Choroid plexus epithelial cell (primary cell): ENCODE measurements at places on chromosomes 6 and 20.

GRCh38 chr6:33909737-33910136 is 105.9 kb upstream of the MLN start:
- DNase-seq = no peak

GRCh38 chr6:53582963-53583362 is 38.1 kb upstream of the GCLC start:
- DNase-seq = peak; percentile 16

DNA sequence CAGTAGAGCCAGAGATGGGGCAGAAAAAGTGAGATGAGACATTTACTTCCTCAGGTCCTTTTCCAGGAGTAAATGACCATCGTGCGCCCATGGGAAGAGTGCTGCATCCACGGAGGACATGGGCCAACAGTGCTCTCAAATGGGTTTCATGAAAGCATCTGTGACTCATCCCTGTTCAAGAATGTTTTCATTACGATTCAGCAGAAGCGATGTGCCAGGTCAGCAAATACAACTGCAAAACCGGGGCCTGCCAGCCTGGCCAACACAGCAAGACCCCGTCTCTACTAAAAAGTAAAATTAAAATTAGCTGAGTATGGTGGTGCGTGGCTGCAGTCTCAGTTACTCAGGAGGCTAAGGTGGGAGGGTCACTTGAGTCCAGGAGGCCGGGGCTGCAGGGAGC is 125.1 kb downstream of the LY86 start:
- peak; percentile 45 for DNase-seq

DNA sequence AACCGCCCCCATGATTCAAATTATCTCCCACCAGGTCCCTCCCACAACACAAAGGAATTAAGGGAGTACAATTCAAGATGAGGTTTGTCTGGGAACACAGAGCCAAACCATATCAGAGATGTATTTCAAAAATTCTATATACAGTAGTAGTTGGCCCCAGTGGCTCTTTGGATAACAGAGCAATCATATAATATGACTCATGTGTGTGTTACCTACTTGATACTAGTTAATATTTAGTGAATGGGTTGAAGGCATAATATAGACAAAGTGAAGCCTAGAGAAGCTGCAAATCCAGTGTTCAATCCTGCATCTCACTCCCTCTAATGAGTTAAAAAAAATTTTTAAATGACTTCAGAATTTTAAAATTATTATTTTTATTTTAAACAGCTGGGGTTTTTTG is 43.2 kb downstream of the KAT14 start:
- no peak for DNase-seq

DNA sequence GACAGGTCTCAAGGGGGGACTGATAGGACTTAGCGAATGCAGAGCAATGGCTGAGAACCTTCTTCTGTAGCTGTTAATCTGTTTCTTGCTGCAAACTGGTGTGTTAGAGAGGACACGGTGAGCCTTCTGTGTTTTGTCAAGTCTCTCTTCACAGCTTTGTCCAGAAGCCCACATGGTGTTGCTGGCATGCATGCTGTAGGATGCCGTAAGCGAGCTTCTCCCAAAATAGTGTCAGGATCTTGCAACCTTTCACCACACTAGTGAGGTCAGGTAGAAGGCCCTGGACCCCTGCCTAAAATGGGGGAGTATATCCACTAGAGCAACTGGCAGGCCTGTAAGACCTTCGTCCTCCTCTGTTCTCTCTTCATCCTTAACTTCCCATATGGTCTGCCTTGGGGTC is 51.9 kb upstream of the GLP1R start:
- DNase-seq = no peak

- DNase-seq = no peak
Observed at GRCh38 chr6:71486461-71486860, 197.8 kb downstream of the OGFRL1 start.

- no peak for DNase-seq
Observed at GRCh38 chr20:49408509-49409104, 73.9 kb downstream of the KCNB1 start.
